Activated CD4-positive, alpha-beta T cell treated with anti-CD3 and anti-CD28 coated beads, Interleukin-2, amount 50 U/mL, for 4 hours (primary cell): ENCODE measurements at places on chromosomes 1 and 21.

DNA sequence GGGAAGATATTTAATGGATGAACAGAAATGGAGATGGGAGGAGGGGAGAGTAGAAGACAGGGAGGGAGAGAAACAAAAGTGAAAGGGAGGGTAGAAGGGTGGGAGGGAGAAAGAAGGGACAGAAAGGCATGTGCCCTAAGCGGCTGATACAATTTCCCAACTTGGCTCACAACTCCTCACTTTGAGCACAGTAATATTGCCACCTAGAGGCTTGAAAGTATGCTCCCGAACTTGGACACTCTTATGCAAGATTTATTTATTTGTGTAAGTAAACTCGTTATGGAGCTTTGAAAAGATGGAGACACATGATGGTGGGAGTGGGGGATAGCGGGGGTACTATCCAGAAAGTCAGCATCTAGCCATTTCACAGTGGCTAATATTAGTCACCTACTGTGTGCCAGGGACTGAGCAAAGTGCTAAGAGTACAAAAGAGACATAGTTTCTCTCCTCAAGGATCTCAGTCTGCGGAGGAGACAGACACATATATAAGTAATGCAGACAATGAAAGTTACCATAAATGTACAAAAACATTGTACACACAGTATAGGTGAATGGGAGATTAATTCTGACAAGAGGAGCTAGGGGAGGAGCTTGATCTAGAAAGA lies 189.7 kb downstream of the SEC16B start:
- no peak for DNase-seq

- no peak for DNase-seq
Observed at GRCh38 chr1:15764269-15764764, 5.7 kb downstream of the FBLIM1 start.

- DNase-seq: no peak
Observed at GRCh38 chr1:230097370-230097769, 30.3 kb downstream of the GALNT2 start.

- no peak for DNase-seq
Observed at GRCh38 chr1:216193839-216194443, 229.3 kb downstream of the USH2A start.

- no peak for DNase-seq
Observed at GRCh38 chr1:204977318-204977717, 65.7 kb upstream of the CNTN2 start.

- no peak for DNase-seq
Observed at GRCh38 chr1:104856091-104856490, 1106.4 kb downstream of the AMY1C start.

DNA sequence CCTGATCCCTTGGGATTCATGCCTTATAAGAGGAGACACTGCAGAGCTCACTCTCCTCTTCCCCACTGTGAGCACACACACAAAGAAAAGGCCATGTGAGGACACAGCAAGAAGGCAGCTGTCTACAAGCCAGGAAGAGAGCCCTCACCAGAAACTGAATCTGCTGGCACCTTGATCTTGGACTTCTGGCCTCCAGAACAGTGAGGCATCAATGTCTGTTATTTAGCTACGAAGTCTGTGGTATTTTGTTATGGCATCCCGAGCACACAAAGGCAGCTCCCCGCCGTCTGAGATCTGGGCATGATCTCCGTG lies 47.1 kb upstream of the RPL11 start:
- no peak for DNase-seq

- DNase-seq: no peak
Observed at GRCh38 chr1:76408303-76408702, 333.8 kb downstream of the ST6GALNAC3 start.

DNA sequence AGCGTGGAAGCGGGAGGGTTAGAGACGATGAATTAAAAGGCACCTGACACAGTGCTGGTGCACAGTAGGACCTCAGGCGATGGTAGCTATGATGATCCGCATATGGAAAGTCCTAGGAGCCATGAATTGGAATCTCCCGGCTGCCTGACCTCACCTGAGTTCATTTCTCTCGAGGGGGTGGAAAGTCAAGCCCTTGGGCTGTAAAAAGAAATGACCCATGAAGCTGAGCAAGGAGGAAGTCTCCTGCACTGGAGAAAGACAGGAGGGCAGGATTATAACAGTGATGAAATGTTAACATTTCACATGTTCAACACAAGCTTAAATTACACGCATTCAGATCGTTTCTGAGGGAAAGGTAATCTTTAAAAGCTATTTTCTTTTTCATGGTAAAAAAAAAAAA lies 481.2 kb downstream of the MATN1 start:
- no peak for DNase-seq
